MG63 (cell line): ENCODE measurements at places on chromosomes 7 and 10.

- no peak for DNase-seq
These were observed 133.6 kb downstream of the CUBN start for GRCh38 chr10:16995867-16996529.

GRCh38 chr10:30046476-30046875, 12.9 kb downstream of the JCAD start:
- no peak for DNase-seq

DNA sequence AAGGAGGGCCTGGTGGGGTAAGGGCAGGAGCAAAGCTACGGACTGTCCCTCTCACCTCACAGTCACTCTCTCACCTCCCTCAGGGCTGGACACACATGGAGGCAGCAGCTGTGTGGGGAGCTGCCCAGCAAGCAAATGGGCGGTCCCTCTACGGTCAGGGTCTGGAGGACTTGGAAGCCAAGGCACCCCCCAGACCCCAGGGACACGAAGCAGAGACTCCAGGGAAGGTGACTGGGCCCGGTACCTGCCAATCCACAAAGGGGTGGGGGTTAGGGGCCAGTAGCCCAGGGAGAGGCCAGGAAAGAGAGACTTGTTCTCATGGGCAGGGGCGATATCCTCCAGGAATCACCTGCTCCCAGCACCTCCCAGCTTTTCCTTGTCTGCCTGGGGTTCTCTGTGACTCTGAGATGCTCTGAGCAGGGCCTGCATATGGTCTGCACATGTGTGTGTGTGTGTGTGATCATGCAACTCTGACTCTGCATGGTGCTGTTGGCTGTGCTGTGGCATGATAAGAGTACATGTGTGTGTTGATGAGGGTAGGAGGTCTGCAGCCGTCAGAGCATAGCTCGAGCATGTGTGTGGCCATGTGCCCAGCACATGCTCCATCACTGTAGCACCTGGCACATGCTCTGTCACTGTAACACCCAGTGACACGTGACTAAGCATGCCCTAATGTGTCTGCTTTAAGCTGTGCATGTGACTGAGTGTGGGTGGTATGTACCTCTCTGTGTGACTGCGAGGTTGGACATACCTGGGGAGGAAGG, 4.6 kb upstream of the LDB3 start:
- no peak for DNase-seq

- no peak for DNase-seq
These were observed 362.8 kb downstream of the THSD7A start for GRCh38 chr7:11469028-11469745.

- DNase-seq: no peak
These were observed 21.1 kb downstream of the SP4 start for GRCh38 chr7:21448974-21449373.

DNA sequence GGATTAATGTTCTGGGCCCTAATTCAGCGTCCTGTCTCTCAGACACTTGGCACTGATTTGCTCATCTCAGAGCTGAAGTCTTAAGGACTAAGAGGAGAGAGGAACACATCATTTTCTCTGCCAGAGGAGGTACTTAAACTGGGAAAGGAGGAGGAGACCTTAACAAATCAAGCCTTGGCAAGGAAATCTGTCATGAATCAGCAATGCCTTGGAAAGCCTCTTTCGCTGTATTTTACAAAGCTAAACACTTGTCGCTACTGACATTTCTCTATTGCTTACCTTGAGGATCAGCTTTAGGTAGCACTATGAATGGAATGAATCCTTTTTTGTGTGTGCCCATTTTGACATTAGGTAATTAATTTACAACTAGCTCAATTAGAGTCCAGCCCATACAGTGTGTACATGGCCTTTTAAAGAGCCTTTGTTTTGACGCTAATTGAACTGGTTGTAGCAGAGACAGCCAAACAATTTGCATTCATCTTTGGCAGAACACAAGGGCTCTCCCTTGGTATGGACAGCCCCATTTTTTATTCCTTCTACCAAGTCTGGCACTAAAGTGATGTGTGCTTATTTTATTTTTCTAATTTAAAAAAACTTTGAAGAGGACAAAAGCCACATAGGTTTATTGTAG, 37.4 kb downstream of the AUTS2 start:
- DNase-seq: no peak

- no peak for DNase-seq
These were observed 93.0 kb upstream of the TMEM72 start for GRCh38 chr10:44818041-44818649.

GRCh38 chr10:34889004-34889869, 74.1 kb upstream of the PARD3 start:
- DNase-seq: peak; percentile 10

DNA sequence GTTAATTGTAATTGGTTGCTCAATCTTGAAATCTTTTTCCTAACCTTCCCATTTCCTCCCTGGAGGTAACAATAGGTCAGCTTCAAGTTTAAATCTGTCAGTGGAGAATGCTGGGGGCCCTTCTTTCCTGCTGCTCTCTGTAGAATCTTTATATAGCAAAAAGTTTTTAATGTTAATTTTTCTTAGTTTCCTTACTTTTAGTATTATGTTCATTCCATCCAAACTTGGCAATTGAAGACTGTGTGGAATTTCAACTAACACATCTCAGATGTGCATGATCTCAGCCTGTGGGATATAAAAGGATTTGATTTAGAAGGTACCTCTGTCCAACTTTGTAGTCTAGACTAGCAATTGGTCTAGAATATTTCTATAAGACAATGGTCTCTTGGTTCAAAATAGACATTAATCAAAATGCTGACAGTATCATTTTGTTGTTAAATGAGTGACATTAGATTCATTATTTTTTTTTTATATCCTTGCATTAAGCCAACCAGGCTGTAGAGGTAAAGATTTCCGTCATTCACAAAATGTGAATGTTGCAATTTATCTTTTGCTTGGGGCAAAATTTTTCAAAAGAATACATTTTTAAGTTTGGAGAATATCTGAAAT, 100.4 kb upstream of the SEMA3A start:
- DNase-seq: no peak

DNA sequence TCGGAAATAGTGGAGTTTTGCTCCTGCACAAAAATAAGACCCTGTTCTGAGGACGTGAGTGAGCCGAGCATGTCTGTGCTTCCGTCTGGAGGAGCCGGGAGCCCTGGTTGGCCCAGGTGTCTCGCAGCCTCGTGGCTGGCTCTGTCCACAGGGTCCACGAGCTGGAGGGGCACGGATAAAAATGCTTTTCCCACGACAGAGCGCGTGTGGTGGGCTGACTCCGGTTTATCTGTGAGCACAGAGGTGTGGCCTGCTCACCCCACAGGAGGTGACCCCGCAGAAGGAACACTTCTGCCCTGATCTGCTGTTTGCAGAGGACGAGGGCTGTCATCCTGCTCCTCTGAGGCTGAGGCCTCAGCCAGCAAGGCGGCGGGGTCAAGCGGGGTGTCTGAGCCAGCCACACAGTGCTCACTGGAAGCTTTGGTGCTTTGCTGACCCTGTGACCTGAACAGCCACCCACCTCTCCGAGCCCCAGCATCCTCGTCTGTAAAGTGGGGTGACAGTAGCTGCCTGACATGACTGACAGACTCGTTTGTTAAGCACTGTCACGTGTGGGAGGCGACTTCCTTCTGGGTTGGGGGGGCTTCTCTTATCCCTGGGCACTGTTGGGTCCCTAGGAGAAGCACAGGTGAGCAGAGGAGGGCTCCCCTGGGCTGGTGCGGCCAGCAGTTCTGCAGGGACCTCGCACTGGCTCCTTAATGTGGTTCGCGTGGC, 162.5 kb downstream of the DNAJB6 start:
- DNase-seq: no peak

DNA sequence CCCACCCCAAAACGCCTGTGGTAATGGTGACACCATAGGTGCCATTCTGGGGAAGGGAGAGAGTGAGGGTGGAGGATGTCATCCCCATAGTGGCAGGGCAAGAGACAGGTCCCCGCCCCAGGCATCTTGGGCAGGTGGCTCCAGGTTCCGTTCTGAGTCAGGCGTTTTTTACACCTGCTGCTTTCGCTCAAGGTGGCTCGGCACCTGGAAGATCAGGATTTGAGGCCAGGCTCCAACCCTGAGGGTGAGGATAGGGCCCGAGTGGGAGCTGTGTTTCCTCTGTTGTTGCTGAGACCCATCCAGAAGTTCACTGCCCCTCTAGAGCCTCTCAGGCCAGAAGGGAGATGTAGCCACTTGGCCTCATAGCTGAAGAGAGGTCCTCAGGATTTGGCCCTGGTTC, 36.6 kb upstream of the DUSP5 start:
- DNase-seq: no peak
